ENCODE measurements at places on chromosomes 1 and 21.

GRCh38 chr21:28283641-28284490 is 708.8 kb downstream of the LTN1 start:
- no peaks in the 10 kb centered on the region for H3K36me3 ChIP-seq
- H3K27ac ChIP-seq, result no peak overlapping the region
- no peak overlapping the region for H3K4me3 ChIP-seq
- H3K27me3 ChIP-seq, result no peaks in the 10 kb centered on the region
- no peak for DNase-seq

DNA sequence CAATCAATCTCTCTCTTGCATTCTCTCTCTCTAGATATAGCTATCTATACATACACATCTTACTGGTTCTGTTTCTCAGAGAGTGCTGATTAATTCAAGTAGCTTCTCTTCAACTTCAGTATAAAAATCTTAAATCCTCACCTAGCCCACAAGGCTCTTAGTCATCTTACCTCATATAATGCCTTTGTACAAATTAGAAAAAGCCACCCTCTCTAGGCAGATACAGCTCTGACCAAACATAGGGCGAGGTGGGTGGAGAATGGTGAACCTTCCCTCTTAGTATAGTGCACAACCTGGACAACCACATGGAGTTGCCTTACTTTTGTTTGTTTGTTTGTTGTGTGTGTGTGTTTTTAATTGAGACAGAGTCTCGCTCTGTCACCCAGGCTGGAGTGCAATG is 5.1 kb upstream of the INAVA start:
- peaks cover 35% of the 10 kb centered on the region for H3K4me1 ChIP-seq
- peak overlapping the region; percentile 6 for H3K4me3 ChIP-seq
- H3K36me3 ChIP-seq, result no peaks in the 10 kb centered on the region
- peaks cover 46% of the 10 kb centered on the region for H3K27me3 ChIP-seq
- no peak overlapping the region for H3K27ac ChIP-seq
- DNase-seq, result peak; percentile 36

DNA sequence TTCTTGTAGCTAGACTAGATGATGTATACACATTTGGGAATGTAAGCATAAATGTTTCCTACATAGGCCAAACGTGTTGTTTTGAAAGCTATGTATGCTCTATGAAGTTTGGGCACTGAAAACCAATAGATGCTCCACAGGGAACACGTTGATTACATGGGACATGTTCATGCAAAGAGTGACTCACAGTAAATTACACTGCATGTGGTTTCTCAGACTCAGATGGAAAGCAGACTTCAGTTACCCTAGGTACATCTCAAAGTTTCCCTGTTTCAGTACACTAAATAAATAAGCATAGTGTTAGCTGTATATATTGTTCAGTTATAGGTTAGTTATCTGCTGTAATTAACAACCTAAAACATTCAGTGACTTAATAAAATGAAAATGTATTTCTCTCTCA is 301.9 kb upstream of the RUNX1 start:
- no peaks in the 10 kb centered on the region for H3K27me3 ChIP-seq
- peaks cover 1% of the 10 kb centered on the region for H3K36me3 ChIP-seq
- H3K27ac ChIP-seq, result no peak overlapping the region
- H3K4me1 ChIP-seq, result peaks cover 25% of the 10 kb centered on the region
- no peak overlapping the region for H3K4me3 ChIP-seq

GRCh38 chr1:162072740-162073139 is 3.2 kb downstream of the NOS1AP start:
- no peak overlapping the region for H3K27ac ChIP-seq
- no peaks in the 10 kb centered on the region for H3K36me3 ChIP-seq
- H3K4me3 ChIP-seq, result no peak overlapping the region

DNA sequence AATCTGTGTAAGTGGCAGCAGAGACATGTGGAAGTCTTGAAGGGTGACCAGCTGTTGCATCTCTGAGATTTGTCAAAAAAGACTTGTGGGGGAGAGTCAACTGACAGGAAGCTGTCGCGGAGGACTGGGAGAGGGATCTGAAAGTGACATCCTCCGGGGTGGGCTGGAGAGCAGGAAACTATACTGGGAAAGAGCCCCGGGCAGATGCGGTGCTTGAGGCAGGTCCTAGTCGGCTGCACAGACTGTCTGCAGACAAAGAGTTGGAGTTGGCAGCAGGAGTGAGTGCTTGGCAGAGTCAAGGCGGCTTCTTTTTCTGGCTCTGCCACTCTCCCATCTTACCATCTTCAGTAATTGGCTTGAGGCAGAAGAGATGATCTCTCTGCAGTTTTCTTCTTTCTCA is 294.0 kb upstream of the C1orf87 start:
- no peaks in the 10 kb centered on the region for H3K36me3 ChIP-seq
- H3K27ac ChIP-seq, result no peak overlapping the region
- H3K27me3 ChIP-seq, result no peaks in the 10 kb centered on the region
- H3K4me1 ChIP-seq, result no peaks in the 10 kb centered on the region
- H3K4me3 ChIP-seq, result no peak overlapping the region

GRCh38 chr1:182628657-182629056 is 24.5 kb upstream of the RGS16 start:
- H3K36me3 ChIP-seq, result no peaks in the 10 kb centered on the region
- no peak overlapping the region for H3K4me3 ChIP-seq
- peaks cover 57% of the 10 kb centered on the region for H3K4me1 ChIP-seq
- no peak overlapping the region for H3K27ac ChIP-seq
- DNase-seq, result no peak
- peaks cover 14% of the 10 kb centered on the region for H3K27me3 ChIP-seq

DNA sequence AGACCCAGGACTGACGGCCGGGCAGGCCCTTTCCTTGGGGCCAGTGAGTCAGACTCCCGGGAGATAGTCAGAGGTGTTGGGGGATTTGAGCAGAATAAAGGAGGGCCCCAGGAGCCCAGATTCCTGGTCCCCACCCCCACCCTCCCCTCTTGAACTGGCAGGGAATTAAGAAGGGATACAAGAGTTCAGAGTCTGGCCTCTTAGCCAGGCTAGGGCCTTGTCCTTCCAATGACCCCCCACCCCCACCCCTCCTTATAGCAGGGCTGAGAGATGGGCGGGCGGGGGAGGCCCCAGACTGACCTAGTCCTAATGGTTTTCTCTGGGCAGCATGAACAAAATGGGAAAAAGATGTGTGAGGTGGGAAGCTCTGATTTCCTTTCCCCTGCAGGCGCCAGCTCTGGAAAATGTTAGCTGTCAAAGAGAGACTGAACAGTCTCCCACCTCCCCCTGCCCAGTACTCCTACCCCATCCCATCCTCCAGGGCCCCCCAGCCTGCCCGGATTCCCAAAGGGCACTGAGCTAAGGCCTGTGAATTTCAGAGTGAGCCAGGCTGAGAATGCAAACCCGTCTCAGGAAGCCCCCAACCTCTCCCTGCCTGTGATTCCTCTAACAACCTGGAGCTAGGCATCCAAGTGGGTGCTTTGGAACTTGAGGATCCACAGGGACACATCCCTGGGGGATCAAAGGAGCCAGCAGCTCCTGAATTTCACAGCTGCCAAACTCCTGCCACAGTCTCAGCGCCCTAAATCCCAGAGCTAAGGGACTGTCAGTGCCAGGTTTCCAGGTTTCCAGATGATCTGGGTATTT is 5.8 kb upstream of the CRABP2 start:
- H3K4me3 ChIP-seq, result no peak overlapping the region
- H3K27me3 ChIP-seq, result peaks cover 19% of the 10 kb centered on the region
- peaks cover 8% of the 10 kb centered on the region for H3K4me1 ChIP-seq
- H3K36me3 ChIP-seq, result peaks cover 4% of the 10 kb centered on the region
- no peak for DNase-seq

DNA sequence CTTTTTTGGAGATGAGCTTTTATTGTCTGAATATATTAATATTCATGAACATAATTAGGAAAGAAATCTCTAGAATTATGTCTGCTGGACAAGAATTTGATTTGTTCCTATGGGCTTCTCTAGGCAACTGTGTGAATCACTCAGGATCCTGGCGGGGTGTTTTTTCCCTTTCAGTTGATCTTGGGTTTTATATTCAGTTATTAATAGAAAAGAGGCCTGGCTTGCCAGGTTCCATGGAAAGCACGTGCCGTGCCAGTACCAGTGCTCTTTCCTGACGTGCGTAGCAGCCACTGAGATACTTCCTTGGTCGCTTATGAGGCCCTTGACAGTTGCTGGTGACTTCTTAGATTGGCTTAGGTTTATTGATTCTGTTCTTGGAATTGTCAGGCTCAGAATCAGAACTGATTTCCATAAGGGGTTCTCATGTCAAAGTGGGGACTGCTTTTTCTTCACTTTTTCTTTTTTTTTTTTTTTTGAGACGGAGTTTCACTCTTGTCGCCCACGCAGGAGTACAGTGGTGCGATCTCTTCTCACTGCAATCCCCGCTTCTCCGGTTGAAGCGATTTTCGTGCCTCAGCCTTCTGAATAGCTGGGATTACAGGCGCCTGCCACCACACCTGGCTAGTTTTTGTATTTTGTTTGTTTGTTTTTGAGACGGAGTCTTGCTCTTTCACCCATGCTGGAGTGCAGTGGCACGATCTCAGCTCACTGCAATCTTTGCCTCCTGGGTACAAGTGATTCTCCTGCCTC is 48.7 kb upstream of the KIF1B start:
- H3K27ac ChIP-seq, result no peak overlapping the region
- no peaks in the 10 kb centered on the region for H3K27me3 ChIP-seq
- DNase-seq, result no peak
- H3K36me3 ChIP-seq, result peaks cover 18% of the 10 kb centered on the region
- H3K4me3 ChIP-seq, result no peak overlapping the region
- peaks cover 5% of the 10 kb centered on the region for H3K4me1 ChIP-seq

- H3K27ac ChIP-seq, result no peak overlapping the region
- H3K36me3 ChIP-seq, result no peaks in the 10 kb centered on the region
- DNase-seq, result no peak
- H3K4me3 ChIP-seq, result no peak overlapping the region
- peaks cover 1% of the 10 kb centered on the region for H3K4me1 ChIP-seq
- peaks cover 2% of the 10 kb centered on the region for H3K27me3 ChIP-seq
Measured at GRCh38 chr1:201430776-201431175, 9.2 kb upstream of the TNNI1 start.

DNA sequence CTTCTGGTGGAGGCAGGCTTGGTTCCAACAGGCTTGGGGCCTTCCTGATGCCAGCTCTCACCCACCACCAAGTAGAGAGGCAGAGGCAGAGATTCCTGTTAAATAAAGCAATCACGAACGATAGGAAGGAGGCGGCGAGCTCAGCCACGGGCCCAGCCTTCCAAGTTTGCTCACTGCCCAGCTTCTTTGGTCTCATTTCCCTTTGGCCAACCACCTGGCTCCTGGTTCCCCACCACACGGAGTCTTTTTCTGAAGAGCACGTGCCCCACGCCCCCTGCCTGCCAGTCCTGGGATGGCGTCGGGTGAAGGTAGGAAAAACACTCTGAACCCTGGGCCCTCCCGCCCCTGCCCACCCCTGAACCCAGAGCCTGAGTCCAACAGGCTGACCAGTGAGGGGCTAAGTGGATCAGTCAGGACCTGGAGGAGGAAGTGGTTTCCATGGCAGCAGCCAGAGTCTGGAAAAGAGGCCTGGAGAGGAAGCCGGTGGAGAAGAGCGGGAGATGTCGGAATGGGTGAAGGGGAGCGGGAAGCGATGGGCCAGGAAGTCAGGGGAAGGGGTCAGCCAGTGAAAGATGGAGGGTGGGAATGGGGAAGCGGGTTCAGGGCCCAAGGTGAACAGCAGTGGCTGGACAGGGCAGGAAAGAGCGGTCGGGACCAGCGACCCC is 158.2 kb upstream of the KLHDC7A start:
- no peak overlapping the region for H3K4me3 ChIP-seq
- DNase-seq, result no peak
- H3K27me3 ChIP-seq, result no peaks in the 10 kb centered on the region
- H3K27ac ChIP-seq, result no peak overlapping the region
- no peaks in the 10 kb centered on the region for H3K4me1 ChIP-seq

DNA sequence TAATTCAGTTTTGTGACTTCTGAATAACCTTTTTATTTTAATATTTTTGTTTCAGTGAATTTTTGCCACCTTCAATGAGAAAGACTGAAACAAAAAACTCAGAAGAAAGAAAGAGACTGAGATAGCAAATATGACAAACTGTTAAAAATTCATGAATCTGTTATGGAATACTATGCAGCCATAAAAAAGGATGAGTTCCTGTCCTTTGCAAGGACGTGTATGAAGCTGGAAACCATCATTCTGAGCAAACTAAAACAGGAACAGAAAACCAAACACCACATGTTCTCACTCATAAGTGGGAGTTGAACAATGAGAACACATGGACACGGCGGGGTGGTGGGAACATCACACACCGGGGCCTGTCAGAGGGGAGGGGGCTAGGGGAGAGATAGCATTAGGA is 193.4 kb upstream of the FGGY start:
- H3K36me3 ChIP-seq, result no peaks in the 10 kb centered on the region
- no peaks in the 10 kb centered on the region for H3K27me3 ChIP-seq
- no peak overlapping the region for H3K4me3 ChIP-seq

- H3K27me3 ChIP-seq, result no peaks in the 10 kb centered on the region
- H3K4me1 ChIP-seq, result peaks cover 11% of the 10 kb centered on the region
Measured at GRCh38 chr1:108059945-108060344, 95.0 kb upstream of the VAV3 start.

DNA sequence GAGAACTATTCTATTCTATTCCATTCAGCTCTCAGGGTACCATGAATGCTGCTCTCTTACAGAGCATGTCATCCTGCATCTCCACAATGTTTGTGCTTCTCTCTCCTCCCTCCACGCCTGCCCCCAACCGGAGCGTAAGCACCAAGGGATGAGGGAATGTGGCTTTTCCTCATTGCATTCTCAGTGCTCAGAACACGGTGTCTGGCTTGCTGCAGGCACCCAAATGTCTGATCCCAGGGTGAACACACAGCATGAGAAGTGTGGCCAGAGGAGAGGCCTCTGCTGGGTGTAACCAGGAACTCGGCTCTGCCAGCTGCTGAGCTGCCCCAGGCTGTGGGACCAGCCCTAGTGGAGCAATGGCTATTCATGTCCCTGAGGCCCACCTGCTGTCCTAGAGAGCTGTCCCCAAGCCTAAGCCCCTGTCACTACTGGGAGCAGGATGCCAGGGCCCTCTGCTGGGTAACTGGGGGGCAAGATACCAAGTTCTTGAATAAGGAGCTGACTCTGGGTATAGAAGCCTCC is 38.3 kb downstream of the OLFML2B start:
- H3K4me3 ChIP-seq, result no peak overlapping the region
- no peaks in the 10 kb centered on the region for H3K36me3 ChIP-seq
- DNase-seq, result no peak
- peaks cover 5% of the 10 kb centered on the region for H3K27me3 ChIP-seq
- no peak overlapping the region for H3K27ac ChIP-seq

- no peak overlapping the region for H3K27ac ChIP-seq
- H3K4me1 ChIP-seq, result peaks cover 3% of the 10 kb centered on the region
- H3K36me3 ChIP-seq, result no peaks in the 10 kb centered on the region
- DNase-seq, result no peak
- H3K27me3 ChIP-seq, result no peaks in the 10 kb centered on the region
Measured at GRCh38 chr1:13804240-13804633, 104.2 kb downstream of the PRDM2 start.

- no peak overlapping the region for H3K4me3 ChIP-seq
- no peaks in the 10 kb centered on the region for H3K36me3 ChIP-seq
- H3K27me3 ChIP-seq, result peaks cover 9% of the 10 kb centered on the region
- H3K4me1 ChIP-seq, result no peaks in the 10 kb centered on the region
Measured at GRCh38 chr1:205473966-205474365, 18.1 kb upstream of the BLACAT1 start.

DNA sequence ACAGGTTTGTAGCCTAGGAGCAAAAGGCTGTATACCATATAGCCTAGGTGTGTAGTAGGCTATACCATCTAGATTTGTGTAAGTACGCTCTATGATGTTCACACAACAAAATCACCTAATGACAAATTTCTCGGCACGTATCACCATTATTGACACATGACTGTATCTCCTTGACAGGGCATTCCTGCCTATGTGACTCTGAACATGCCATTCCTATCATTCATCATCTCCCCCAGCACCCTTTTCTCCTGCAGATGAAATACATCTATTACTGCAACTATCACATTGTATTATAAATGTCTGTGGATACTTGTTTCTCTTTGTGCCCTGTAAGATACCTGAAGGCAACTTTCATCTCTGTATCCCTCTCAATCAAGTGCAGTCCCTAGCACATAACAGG is 29.9 kb downstream of the TP53BP2 start:
- H3K27ac ChIP-seq, result no peak overlapping the region
- no peak for DNase-seq
- peaks cover 15% of the 10 kb centered on the region for H3K4me1 ChIP-seq
- no peaks in the 10 kb centered on the region for H3K27me3 ChIP-seq
- no peak overlapping the region for H3K4me3 ChIP-seq
- peaks cover 25% of the 10 kb centered on the region for H3K36me3 ChIP-seq

All from T-helper 2 cell treated with Interferon-gamma antibody and Interleukin-4, amounts not matched to agents 5 μg/mL and 100 μg/mL, for 36 hours (primary cell).